ENCODE measurements at places on chromosomes 16 and 17.

DNA sequence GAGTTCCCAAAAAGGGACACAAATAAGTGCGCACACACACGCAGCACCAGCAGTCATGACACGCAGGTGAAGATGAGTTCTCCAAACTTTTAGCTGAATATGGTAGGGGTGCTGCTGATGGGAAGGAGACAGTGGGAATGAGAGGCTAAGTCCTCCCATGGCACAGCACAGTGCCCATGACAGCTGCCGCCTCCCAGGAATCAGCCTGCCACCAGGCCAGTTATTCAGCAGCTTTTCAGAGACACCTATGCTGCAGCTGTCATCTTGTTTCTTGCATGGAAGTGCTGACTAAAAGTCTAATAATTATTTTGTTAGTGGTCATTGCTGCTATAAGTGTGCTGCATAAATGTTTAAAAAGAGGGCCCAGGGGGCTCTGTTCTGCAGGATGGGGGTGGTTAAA lies 12.2 kb downstream of the WFIKKN2 start:
- no peak for DNase-seq

- DNase-seq, result no peak
Observed at GRCh38 chr16:85601730-85602401, 11.3 kb upstream of the GSE1 start.

GRCh38 chr17:9676084-9676483 lies 30.8 kb downstream of the USP43 start:
- DNase-seq, result no peak

- DNase-seq, result no peak
Observed at GRCh38 chr16:85141491-85142128, 29.3 kb upstream of the CIBAR2 start.

- no peak for DNase-seq
Observed at GRCh38 chr17:39536468-39536867, 71.3 kb downstream of the NEUROD2 start.

GRCh38 chr17:60914078-60914477 lies 236.4 kb downstream of the BCAS3 start:
- no peak for DNase-seq

DNA sequence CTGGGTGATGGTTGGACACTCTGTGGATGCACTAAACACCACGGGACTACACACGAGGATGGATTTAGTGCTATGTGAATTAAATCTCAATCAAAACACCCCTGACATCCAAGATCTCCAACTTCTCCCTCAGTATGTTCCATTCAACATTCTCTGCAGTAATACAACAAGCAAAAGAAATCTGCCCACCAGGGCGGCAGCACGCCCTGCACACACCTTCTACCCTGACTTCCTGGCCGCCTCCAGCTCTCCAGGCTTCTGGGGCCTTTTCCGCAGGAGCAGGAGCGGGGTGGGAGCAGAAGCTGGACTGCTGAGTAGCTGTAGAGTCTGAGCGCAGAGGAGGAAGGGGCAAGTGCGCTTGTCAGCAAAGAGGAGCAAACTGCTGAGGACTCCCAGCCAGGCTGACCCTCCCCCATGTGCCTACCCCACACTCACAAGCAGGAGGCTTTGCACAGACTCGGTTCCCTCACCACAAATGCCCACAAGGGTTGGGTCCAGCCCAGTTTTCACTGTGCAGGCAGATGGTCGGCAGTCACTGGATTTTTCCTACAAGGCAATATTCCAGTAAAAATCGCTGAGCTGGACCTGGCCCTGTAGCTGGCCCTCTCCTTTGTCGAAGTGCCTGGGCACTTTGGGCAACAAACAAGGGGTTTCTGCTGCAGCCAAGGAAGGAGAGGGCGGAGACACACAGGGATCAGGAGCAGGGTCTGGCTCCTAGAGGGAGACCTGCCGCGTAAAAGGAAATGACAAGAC lies 22.8 kb downstream of the ZDHHC7 start:
- DNase-seq, result no peak

GRCh38 chr17:9646546-9646885 lies 1.2 kb downstream of the USP43 start:
- no peak for DNase-seq

GRCh38 chr17:28528327-28529012 lies 22.3 kb downstream of the FOXN1 start:
- no peak for DNase-seq

- DNase-seq, result no peak
Observed at GRCh38 chr16:35713762-35714650, 2254.6 kb downstream of the TP53TG3F start.

GRCh38 chr17:17590141-17590751 lies 1.3 kb downstream of the PEMT start:
- no peak for DNase-seq

GRCh38 chr17:4913994-4914393 lies 11.1 kb upstream of the CHRNE start:
- DNase-seq, result no peak

- DNase-seq, result no peak
Observed at GRCh38 chr17:16423226-16423872, 8.0 kb downstream of the TRPV2 start.

- DNase-seq, result no peak
Observed at GRCh38 chr17:50458270-50458669, 10.4 kb downstream of the CHAD start.

DNA sequence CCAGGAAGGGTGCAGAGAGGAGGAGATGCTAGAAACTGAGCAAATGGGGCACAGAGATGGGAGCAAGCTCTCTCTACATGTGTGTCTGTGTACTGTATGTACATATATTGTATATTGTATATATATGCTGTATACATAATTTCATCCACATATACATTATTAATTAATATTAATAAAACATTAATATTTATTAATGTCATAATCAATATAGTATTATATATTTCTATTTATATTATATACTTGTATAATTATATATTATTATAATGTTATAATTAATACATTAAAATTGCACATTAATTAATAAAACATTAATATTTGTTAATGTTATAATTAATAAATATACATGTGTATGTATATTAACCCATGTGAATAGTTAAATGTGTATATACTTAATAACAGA lies 31.5 kb upstream of the FOXF1 start:
- DNase-seq, result no peak

- no peak for DNase-seq
Observed at GRCh38 chr16:27335349-27336053, 21.7 kb downstream of the IL4R start.

DNA sequence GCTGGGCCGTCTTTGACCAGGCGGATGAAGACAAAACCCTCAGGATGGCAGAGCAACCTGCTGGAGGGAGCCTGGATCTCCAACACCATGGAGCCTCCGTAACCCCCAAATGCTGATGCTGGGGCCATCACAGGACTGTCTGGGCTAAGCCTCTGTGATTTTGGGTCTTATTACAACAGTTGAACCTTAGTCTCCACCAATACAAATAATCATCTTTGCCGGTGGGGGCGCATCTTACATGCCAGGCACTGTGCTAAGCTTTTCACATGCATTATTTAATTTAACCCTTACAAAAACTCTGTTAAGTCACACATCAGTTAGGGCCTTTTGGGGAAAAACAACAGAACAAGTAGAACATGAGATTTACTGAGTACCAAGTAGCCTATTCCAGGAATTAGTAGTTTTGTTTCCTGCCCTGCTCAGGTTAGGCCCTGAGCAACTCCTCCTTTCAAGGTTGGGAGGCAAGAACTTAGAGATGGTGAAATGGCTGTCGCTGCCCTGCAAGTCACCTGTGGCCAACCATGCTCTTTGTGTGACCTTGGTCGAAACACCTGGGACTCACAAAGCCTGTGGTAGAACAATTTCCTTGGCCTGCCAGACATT lies 8.9 kb upstream of the ITGAM start:
- DNase-seq, result no peak

GRCh38 chr16:31001507-31002249 lies 8.8 kb downstream of the STX1B start:
- DNase-seq, result no peak

GRCh38 chr16:15672514-15673167 lies 22.6 kb downstream of the NDE1 start:
- DNase-seq, result peak; percentile 56

- no peak for DNase-seq
Observed at GRCh38 chr17:9874722-9875121, 30.3 kb downstream of the RCVRN start.

DNA sequence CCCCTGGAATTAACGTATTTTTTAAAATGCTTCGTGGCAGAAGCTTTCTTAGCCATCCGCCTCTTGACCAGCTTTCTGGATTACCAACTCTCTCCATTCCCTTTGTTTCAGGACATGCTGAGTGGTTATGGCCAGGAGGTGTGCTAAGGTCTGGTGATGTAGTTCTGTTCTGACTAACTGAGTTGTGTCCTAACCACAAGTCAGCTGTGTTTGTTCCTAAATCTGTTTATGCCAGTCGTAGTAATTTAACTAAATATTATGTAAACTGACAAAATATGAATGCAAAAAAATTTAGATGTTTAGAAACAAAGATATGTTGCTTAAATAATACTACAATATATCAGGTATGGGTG lies 61.6 kb downstream of the MRTFB start:
- DNase-seq, result no peak

- DNase-seq, result no peak
Observed at GRCh38 chr17:72076678-72077030, 44.2 kb upstream of the SOX9 start.

DNA sequence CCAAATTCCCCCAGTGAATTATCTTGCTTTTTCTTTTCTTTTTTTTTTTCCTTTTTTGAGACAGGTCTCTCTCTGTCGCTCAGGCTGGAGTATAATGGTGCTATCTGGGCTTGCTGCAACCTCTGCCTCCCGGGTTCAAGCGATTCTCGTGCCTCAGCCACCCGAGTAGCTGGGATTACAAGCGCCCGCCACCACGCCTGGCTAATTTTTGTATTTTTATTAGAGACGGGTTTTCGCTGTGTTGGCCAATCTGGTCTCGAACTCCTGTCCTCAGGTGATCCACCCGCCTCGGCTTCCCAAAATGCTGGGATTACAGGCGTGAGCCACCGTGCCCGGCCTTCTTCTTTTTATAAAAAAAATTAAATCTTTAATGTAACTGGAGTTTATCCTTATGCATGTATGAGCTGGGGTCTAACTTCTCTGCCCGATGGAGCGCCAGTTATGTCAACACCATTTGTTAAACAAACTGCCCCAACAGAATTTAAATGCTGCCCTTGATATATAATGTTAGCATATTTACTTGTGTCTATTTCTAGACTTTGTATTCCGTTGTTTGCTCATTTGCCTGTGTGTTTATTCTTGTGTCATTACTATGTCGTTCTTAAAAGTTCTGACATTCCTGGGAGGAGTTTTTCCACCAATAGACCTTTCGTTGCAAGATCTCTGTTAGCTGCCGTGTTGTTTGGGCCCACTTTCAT lies 535 bp upstream of the AURKB start:
- no peak for DNase-seq

- DNase-seq, result no peak
Observed at GRCh38 chr17:30274887-30275286, 16.9 kb downstream of the BLMH start.

DNA sequence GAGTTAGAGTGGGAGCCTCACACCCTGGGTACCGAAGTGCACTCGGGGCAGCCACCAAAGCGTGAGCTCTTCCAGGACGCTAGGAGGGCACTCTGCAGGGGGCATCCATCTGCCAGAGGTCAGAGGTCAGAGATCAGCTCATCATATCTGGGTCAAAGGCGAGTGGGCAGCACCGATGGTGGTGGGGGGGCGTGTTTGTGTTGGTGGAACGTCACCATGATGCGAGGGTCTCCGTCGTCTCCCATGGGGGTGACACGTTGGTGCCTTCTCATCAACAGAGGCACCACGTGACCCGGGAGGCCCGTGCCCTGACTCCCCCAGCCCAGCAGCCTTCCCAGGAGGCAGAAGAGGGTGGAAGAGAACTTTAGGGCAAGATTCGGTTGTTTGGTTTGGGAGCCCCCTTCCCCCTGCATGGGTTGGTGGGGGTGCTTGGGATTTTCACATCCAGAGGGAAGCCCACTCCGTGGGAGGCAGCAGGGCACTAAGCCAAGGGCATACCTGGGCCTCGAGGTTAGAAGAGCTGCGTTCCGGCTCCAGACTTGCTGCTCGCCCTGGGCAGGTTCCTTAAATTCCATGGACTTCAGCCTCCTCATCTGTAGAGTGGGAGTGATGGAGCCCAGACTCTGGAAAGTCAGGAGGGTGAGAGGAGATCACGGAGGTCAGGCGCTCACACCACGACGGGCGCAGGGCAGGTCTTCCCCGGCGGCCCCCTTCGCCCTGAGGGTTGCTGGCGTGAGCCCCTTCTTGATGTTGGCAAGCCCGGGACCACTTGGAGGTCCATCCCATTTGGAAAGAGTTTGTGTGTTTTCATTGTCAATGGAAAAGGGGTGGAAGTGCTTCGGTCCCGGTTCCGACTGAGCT lies 14.0 kb downstream of the CRISPLD2 start:
- DNase-seq, result no peak

DNA sequence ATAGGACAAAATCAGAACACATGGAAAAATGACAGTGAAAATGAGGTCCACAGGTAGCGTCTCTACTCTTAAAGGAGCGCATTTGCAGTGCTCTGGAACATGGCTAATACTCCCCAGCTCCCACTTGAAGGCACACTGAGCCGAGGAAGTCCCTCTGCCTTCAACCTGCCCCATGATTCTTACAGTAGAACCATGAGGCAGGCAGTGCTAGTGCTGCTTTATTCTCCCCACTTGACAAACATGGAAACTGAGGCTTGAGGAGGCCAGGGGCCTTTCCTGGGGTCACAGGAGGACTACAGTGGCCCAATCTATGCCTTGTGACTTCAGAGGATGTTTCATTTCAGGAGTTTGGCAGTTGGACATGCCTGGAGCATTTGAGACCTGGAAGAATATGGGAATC lies 244.1 kb upstream of the MAF start:
- no peak for DNase-seq

- no peak for DNase-seq
Observed at GRCh38 chr16:31229501-31229900, 12.6 kb upstream of the PYDC1 start.

- no peak for DNase-seq
Observed at GRCh38 chr16:68492543-68493411, 44.5 kb upstream of the SMPD3 start.

DNA sequence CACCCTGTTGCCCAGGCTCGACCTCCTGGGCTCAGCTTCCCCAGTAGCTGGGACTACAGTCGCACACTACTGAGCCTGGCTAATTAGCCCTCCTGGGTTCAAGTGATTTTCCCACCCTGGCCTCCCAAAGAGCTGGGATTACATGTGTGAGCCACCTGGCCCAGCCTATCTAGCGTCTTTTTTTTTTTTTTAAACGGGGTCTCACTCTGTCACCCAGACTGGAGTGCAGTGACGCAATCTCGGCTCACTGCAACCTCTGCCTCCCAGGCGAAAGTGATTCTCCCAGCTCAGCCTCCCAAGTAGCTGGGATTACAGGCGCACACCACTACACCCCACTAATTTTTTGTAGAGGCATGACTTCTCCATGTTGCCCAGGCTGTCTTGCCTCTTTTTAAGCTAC lies 33.3 kb downstream of the GLG1 start:
- DNase-seq, result no peak

- DNase-seq, result no peak
Observed at GRCh38 chr17:66353937-66354401, 51.6 kb downstream of the PRKCA start.

GRCh38 chr16:69932691-69933392 lies 18.3 kb upstream of the CLEC18A start:
- DNase-seq, result no peak

- peak; percentile 26 for DNase-seq
Observed at GRCh38 chr17:48791128-48792032, 25.6 kb downstream of the TTLL6 start.
